ENCODE measurements at places on chromosomes 6 and 20.

DNA sequence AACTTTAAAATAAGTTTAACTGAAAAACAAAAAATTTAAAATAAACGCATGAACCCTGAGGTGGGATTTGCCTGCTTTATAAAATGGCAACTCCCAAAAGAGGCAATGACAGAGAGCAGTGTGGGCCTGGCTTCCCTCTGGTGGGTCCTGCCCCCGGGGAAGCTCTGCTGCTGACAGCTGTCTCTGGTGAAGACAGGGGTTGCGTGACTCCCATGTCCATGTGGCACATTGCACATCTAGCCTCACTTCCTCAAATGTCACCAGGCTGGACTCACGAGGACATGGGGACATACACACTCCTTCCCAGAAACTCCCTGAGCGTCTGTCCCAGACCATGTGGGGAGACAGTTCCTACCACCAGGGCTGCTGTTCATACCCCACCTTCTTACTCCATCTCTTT is 66.2 kb downstream of the ABHD12 start:
- DNase-seq: no peak

GRCh38 chr6:3277851-3278416 is 19.2 kb downstream of the PSMG4 start:
- no peak for DNase-seq

GRCh38 chr6:43644940-43645612 is at the start of gene RSPH9:
Gene RSPH9, plus strand, starts transcription at chr6:43645036. Its CDS starts 63 bp downstream, at chr6:43645099.
- no peak for DNase-seq

DNA sequence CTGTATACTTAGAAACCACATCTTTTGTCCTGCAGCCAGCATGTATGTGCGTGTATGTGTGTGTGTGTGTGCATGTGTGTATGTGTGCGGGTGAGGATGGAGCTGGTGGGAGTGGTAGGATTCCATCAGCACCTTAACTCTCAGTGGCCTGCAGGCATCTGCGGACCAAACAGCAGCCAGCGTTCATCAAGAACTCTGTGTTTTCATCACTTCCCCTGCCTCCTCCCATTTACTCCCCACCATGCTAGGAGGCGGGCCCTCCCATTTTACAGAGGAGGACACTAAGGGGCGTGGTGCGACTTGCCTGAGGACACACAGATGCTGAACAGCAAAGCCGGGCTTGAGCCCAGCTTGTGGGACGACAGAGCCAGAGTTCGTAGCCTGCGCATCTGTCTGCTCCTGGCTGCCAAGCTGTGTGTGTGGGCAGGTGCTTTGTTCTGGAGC is 8.9 kb downstream of the VSTM2L start:
- no peak for DNase-seq

DNA sequence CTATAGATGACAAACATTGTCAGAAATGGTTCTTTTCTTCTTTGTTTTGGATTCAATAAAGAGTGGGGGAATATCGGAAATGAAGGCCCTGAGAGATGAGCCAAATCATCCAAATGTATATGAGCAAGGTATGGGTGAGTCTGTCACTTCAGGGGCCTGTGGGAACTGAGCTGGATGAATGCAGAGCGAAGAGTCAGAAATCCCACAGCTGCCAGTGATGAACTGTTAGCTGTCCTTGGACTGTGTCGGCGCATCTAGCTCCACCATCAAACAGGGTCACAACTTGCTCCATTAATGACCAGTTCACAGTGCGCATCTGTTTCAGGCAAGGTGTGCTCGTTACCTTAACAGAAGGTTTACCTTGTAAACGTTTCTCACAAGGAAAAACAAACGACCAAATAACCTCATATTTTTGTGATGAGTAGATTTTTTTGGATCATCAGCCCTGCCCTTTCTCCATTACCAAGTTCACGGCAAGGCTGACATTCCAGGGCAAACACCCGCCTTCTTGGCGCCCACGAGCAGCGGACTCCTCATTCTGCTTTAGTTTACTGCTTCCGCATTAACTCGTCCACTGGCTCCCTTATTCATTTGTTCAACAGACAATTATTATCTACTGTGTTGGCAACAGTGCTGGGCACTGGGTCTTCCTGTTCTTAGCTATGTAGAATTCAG is 15.0 kb upstream of the CCN6 start:
- no peak for DNase-seq

- DNase-seq: no peak
Observed at GRCh38 chr6:72733045-72733444, 111.2 kb downstream of the KCNQ5 start.

DNA sequence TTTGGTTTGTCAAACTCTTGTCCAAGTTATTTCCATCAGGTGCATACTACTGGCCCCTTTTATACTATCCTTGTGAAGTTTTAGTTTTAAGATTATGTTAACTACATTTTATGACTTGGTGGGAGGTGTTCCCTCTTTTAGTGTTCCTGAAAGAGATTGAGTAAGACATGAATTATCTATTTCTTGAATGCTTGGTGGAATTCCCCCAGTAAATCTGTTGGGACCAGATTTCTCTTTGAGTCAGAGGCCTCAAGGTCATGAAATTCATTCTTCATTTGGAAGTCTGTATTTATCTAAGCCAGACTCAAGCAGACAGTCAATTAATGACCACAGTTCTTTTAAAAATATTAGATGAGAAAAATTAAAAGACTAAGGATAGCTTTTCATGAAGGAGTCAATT is 81.3 kb downstream of the MOXD1 start:
- peak; percentile 10 for DNase-seq

DNA sequence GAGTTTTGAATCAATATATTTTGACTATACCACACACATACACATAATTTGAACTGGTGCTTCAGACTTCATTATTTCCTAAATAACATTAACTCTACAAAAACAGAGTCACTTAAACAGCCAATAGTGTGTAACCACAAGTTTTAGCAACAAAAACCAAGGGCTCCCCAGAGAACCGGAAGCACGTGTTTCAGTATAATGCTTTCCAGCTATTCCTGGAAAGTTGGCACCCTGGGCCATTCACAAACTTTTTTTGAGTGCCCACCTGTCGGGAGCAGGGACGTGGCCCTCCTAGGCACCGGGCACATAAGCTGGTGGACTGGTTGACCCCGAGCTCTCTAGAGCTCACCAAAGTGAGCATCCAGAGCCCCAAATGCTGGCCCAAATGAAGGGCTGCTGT is 1.9 kb upstream of the SLC35D3 start:
- DNase-seq: no peak

- DNase-seq: no peak
Observed at GRCh38 chr6:168756009-168756634, 315.1 kb downstream of the SMOC2 start.

DNA sequence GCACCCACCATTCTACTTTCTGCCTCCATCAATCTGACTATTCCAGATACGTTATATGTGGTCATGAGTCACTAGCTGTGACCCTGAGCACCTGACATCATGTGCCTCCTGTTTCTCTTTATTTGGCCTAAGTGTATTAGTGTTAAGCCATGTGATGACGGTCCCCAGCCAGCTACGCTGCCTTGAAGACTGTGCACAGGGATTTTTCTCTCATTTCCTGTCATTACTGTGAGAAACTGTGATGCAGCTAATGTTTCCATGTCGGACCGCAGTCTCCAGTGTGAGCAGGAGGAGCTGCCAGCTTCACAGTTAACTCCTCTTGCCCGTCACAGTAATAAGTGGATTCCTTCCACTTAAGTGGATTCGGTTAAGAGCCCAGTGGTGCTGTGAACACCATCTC is 9.9 kb upstream of the SPATS1 start:
- no peak for DNase-seq

- peak; percentile 96 for DNase-seq
Observed at GRCh38 chr20:25696371-25697131, at the start of gene ZNF337. Gene ZNF337, minus strand, starts transcription at chr20:25696853. Its CDS starts 10,436 bp downstream, at chr20:25686417.

DNA sequence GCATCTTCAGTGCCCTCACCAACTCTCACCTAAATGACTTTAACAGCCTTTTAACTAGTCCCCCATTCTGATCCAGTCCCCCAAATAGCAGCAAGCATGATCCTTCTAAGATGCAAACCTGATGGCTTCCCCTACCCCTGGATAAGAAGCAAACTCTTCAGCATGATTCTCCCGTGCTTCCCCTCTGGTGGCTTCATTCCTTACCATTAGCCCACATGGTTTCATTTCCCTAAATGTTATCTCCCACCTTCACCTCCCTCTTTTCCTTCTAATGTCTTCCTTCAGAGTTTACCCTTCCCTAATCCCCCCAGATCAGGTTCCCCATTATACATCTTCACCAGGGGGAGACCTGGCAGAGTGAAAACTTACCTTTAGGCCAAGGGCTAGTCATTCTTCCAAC is 4.0 kb upstream of the RAB5IF start:
- DNase-seq: no peak

- DNase-seq: no peak
Observed at GRCh38 chr6:138456401-138456790, 42.9 kb downstream of the NHSL1 start.

DNA sequence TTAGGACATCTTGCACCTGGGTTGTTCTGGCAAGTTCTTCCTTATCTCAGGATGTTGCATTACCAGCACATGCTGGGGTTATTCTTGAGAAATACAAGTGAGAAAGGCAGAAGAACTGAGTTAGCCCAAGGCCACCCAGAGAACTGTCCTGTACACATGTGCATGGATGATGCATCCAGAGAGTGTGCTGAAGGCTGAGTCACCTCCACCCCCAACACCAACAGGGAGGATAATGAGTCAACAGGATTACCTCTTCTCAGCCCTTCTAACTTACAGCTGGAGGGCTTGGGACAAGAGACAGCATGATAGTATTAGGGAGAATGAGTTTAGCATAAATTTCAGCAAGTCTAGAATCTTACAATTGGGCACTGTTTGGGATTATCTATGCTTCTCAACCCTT is 8.5 kb downstream of the SCGN start:
- peak; percentile 26 for DNase-seq

DNA sequence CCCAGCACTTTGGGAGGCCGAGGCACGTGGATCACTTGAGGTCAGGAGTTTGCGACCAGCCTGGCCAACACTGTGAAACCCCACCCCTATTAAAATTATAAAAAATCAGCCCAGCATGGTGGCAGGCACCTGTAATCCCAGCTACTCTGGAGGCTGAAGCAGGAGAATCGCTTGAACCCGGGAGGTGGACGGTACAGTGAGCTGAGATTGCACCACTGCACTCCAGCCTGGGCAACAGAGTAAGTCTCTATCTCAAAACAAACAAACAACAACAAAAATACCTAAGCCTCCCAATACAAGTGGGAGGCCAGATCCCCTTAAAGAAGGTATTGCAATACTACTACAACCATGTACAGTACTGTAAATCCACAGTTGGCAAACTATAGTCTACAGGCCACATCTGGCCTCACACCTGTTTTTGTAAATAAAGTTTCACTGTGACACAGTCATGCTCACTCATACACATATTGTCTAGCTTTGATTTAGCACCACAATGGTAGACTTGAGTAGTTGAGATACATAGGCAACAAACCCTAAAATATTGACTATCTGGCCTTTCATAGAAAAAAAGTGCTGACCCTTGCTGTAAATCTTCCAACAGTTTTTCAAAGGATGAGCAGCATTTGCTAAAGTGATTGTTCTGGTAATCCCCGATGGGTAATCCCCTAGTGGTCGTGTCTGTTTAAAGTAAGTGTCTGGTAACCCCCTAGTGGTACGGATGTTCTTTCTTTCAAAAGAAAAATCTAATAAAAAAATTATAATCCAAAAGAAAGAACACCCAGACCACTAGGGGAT is 202.0 kb downstream of the RNGTT start:
- DNase-seq: no peak

DNA sequence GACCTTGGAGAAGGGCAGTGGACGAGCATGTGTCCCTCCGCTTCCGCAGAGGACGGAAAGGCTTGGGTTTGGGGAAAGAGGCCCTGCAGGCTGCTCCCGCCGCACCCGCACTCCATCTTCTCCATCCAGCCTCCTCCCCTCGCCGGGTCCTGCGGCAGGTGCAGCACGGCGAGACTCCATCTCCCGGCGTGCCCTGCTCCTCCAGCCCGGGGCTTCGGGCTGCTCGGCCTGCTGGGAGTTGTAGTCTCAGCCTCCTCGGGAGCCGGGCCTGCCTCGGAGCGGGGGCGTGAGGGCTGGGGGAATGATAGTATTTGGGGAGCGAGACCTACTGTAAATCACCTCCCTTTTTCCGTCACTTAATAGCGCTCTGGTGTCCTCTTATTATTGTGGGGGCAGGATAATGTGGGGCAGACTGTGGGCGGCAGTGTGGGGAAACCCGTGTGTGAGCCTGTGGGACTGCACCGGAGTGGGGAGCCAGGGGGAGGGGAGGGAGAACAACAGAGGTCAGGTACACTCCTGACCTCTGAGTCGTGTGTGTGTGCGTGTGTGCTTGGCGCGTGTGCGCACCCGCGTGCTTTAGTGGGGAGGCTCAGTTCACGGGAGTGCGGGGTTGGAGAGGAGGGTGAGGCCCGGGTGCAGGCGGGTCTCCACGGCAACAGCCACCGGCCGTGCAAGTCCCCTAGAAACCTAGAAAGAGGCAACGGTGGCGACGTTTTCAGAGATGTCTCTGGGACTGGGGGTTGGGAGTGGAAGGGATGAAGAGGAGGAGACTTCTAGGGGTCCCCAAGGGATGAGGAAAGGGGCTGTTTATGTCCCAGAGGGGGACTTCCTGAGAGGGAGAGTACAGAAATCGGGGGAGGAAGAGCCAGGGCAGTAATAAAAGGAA is 4.1 kb downstream of the TTBK1 start:
- DNase-seq: peak; percentile 91

DNA sequence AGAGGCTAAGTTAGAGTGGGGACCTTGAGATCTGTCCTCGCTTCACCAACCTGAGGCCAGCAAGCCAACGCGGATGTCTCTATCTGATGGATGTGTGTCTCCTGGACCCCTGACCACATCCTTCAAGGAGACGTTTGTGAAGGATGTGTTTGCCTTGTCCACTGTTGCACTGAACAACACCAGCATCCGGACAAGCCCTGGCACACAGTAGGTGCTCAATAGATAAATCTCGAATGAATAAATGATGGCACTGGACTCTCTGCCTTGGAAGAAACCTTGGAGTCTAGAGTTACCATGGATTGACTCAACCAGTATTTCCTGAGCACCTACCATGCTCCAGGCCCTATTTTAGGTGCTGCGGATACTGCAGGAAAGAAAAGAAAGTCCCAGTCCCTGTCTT is 97.7 kb upstream of the PTPN1 start:
- no peak for DNase-seq

GRCh38 chr6:116370760-116371119 is at the start of gene DSE:
Gene DSE, plus strand, starts transcription at chr6:116370947. Its CDS starts 28,304 bp downstream, at chr6:116399251.
- peak; percentile 79 for DNase-seq

GRCh38 chr6:118743746-118744145 is 92.4 kb upstream of the CEP85L start:
- no peak for DNase-seq

- peak; percentile 38 for DNase-seq
Observed at GRCh38 chr6:133977983-133978895, 25.2 kb downstream of the TBPL1 start.

DNA sequence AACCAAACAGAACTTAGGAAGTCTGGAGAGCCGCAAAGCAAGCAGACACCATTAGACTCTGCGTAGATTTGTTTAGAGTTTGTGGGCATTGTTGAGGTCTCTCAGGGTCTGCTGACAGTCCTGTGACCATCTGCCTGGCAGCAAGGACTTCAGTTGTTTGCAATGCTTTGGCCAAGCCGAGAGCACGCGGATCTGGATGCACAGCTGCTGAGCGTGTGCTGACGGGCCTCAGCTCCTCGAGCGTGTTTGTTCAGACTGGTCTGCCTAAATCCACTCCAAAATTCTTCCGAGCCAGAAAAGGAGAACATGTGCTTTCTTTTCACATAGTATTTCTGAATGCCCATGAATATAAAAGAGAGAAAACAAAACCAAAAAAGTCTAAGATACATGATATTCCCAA is 159.0 kb downstream of the ZNF217 start:
- DNase-seq: no peak

GRCh38 chr6:151181706-151182363 is 57.9 kb upstream of the AKAP12 start:
- DNase-seq: no peak
